ENCODE measurements at places on chromosomes 1 and 21.

GRCh38 chr1:3500265-3500835, 45.9 kb downstream of the ARHGEF16 start:
- no peak for ATAC-seq

DNA sequence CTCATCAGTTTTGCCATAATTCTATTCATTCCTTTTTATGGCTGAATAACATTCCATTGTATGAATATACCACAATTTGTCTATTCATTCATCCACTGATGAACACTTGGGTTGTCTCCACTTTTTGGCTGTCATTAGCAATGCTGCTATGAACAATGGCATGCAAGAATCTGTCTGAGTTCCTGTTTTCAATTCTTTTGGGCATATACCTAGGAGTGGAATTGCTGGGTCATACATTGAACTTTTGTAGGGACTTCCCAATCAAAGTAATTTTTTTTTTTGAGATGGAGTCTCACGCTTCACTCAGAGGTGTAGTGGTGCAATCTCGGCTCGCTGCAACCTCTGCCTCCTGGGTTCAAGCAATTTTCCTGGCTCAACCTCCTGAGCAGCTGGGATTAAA, 34.9 kb downstream of the AADACL4 start:
- ATAC-seq = no peak

DNA sequence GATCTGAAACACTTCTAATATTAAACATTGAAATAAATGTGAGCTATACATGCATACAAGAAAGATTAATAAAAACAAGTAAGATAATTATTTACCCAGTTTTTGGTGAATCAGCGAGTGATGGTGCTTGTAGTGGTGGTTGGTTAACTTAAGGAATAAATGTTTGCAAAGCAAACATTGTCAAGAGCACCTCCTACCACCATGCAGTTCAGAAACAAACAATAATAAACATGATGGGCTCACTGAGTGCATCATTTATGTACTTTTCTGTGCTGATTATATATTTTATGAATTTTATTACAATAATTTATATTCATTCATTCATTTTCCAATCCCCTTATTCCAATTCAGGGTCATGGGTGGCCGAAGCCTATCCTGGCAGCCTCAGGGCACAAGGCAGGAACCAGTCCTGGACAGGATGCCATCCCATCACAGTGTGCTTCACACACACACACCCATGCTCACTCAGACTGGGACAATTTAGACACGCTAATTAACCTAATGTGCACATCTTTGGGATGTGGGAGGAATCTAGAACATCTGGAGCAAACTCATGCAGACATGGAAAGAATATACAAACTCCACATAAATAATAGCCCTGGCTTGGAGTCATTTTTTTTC, 57.8 kb downstream of the ZMYM4 start:
- no peak for ATAC-seq

DNA sequence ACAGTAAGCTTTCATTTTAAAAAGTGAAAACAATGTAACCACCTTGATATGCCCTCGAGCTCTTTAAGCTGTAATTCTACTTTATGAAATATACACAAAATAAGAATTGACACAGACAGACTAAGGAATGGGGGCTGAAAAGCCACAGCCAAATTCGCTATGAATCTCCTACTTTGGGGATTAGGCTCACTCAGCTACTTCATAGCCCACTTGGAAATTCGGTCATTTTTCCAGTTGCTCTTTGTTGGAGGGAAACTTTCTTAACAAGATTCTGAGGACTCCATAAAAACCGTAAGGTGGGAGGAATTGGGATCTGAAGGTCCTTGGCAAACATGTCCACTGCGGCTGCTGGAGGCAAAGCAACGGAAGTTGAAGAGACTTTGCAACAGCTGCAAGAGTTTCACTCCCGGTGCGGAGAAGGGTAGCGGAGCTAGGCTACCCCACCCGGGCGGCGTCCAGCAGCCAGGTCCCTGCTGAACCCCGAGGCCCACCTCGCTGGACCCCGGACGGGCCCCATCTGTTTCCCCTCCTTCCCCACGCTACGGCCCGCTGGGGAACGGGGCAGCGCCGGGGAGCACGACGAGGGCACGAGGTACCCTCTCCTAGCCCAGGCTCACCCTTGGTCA, 634 bp downstream of the MYCBP start:
- peak; percentile 14 for ATAC-seq

GRCh38 chr21:33015756-33016155, 10.0 kb upstream of the OLIG2 start:
- no peak for ATAC-seq

GRCh38 chr1:61992257-61992656, 202.4 kb upstream of the L1TD1 start:
- no peak for ATAC-seq

DNA sequence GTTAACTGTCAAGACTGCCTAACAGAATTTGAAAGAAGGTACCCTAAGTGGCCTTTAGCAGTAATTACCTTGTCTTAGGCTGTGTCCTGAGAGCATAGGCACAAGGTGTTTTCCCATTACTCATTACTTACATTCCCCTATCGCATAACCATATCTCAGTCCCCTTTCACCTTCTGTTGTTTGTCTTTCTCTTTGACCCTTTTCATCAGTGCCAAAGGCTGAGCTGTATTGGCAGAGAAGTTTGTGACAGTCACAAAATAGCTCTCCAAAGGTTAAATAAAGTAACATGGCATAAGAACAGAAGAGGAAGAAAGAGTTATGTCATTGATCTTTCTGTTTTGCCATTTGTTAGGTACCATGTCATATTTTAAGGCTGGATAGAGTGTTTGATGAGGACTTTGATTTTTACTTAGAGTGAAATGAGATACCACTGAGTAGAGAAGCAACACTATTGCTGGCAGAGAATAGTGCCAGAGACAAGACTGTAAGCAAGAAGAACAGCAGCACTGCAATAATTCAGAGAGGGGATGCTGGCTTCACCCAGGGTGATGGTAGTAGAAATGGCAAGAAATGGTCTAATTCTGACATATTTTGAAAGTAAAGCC, 497.8 kb downstream of the TTLL7 start:
- ATAC-seq = peak; percentile 87

DNA sequence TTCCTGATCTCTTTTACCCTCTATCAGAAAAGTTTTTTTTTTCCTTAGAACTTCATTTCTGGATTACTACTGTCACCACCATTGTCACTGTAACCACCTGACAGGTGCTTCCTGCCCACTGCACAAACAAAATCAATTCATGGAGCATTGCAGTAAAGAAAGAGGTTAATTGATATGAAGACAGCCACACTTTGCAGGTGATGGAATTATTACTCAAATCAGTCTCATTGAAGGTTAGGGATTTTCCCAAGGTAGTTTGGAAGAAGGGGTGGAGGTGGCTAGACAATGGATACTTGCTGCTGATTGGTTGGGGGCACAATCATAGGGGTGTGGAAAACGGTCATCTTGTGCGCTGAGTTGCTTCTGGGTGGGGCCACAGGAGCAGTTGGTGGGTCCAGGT, 230.8 kb upstream of the CACYBP start:
- no peak for ATAC-seq

GRCh38 chr21:34766862-34767261, 98.1 kb downstream of the CLIC6 start:
- no peak for ATAC-seq

GRCh38 chr1:100597784-100598183, 59.8 kb downstream of the GPR88 start:
- no peak for ATAC-seq

GRCh38 chr1:34929497-34929852, at the start of gene DLGAP3:
TSS of gene DLGAP3 (minus strand) at chr1:34929650. CDS start at chr1:34905383, 24,267 bp downstream.
- peak; percentile 13 for ATAC-seq

DNA sequence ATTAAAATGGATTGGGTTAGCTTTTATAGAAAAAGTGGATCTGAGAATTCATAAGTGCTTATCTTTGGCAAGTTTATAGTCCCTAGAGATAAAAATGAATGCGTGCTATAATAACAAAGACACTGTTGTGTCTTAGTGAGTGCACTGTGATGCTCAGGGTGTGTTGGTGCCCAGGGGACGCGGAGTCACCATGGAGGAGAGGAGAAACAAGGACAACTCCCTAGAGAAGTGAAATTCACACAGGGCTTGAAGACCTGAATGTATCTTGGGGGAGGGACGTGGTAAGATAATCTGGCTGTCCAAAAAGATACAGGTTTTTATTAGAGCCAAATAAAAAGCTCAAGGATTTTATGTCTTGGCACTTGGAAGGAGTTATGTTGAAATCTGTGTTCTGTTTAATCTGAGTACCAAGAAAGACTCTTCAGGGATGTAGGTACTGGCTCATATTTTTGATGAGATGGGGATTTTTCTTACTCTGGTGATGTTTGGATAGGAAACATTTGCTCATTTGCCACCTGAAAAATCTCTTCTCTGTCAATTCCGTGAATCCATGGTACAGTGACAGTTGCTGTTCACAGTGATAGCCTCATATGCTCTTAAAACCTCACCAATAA, 9.6 kb downstream of the SMYD2 start:
- no peak for ATAC-seq

GRCh38 chr1:65001231-65001792, 35.0 kb upstream of the JAK1 start:
- peak; percentile 61 for ATAC-seq

GRCh38 chr1:167899253-167899681, 14.7 kb downstream of the ADCY10 start:
- no peak for ATAC-seq

DNA sequence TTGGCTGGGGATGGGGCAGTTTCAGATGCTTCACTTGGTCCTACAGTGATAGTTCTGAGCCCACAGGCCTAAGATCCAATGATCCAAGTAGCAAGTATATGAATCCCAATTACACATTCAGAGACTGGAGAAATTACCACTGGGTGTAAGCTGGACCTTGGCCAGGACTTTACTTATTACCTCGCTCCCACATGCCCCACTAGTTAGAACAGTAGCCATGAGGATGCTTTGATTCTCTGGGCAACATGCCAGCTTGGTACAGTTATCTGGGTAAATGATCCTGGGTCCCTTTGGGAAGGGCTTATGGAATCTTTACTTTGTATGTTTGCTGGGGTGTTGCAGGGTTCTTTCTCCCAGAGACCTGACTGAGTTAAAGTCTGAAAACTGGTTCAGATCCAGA, 5.0 kb upstream of the FCAMR start:
- ATAC-seq = no peak

DNA sequence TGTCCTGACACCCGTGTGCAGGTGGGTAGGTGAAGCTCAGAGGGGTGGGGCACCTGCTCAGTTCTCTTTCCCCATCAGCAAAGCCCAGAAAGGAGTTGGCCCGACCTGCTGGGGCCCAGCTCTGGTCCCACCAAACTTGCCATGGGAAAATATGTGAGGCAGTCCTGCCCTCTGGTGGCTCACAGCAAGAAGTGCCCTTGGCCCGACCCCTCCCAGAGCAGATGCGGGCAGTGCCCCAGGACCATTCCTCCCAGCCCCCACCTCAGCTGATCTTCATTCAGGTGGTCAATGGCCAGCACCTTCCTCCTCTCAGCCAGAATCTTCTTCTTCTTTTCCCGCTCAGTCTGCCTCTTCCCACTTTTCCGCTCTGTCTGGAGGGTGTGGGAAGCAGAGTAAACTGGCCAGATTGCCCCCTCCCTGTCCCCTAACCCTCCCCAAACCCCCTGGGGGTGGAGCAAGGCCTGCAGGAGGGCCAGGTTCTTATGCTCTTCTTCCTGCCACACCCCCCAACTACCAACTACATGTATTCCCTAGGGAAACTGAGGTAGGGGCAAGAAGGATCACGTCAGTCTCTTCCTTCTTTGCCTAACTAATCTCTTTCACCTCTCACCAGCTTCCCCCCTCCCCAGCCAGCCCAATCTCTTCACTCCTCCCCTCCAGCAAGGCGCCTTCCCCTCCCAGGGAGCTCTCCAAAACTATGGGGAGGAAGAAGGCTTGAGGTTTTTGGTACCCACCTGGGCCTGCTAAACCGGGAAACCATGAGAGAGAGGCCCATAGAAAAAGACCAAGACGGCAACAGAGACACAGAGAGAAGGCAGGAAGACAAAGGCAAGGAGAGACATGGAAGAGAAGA, 15.6 kb downstream of the TNNT2 start:
- no peak for ATAC-seq

DNA sequence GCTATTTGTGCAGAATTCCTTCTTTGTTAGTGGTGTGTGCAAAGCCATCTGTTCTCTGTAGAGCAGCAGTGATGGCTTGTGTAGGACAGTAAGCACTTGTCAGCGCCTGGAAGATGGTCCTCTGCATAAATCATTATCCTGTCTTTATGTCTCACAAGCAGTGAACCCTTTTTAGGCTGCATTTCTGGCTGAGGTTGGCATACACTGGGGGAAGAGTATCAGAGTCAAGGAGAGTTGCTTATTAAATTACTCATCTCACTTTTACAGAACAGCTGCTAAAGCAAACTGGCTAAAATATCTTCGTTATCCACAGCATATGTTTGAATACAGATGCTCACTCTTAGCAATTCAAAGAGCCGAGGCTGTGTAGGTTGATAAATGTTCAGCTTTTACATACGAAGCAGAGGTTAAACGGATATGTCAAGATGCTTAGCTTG, 54.6 kb upstream of the NCAM2 start:
- ATAC-seq = no peak

DNA sequence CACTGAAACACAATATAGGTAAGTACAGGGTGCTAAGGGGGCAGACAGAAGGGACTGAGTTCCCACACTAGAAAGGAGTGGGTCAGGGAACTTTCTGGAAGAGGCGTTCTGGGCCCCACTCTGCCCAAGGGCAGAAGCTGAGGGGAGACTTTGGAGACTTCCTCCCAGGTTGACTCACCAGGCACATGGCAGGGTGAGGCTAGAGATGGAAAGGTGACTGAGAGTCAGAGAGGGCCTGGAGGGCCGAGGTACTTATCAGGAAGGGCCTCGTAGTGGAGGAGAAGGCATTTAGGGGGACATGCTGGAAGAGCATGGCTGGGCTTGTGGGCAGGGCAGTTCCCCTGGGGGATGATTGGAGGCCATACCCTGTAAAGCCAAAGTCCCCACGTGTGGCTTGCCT, 159.9 kb upstream of the JUN start:
- no peak for ATAC-seq

DNA sequence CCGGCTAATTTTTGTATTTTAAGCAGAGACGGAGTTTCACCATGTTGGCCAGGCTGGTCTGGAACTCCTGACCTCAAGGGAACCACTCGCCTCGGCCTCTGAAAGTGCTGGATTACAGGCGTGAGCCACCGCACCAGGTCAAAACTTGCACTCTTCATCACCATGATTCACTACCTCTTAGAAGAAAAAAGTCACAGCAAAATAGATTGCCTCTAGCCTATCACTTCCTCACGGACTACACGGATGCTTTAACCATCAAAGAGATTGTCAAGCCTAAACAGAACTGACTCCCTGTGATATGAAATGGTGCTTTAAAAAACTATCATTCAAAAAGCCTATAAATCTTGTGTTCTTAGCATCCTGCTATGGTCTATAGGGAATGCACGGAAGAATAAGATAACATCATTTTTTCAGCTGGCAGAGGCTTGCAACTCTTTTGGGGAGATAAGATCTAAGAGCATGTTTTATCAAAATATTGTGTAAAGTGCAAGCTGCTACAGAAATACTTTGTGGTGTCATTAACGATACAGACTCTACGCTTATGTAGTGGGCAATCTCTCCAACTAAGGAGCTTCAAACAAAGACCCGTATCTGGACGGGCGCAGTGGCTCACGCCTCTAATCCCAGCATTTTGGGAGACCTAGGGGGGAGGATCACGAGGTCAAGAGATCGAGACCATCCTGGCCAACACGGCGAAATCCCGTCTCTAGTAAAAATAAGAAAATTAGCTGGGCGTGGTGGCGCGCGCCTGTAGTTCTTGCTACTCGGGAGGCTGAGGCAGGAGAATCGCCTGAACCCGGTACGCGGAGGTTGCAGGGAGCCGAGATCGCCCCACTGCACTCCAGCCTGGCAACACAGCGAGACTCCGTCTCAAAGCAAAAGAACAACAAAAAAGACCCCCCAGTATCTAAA, 966 bp downstream of the TFB2M start:
- no peak for ATAC-seq

- no peak for ATAC-seq
Measured at GRCh38 chr1:54781023-54781723, 16.9 kb upstream of the PARS2 start.
